T-helper 1 cell (primary cell): ENCODE measurements at places on chromosomes 6 and 20.

GRCh38 chr6:123580331-123580730 lies 56.4 kb downstream of the TRDN start:
- DNase-seq, result no peak

- DNase-seq, result no peak
Measured at GRCh38 chr20:51132279-51132678, 109.4 kb upstream of the KCNG1 start.

DNA sequence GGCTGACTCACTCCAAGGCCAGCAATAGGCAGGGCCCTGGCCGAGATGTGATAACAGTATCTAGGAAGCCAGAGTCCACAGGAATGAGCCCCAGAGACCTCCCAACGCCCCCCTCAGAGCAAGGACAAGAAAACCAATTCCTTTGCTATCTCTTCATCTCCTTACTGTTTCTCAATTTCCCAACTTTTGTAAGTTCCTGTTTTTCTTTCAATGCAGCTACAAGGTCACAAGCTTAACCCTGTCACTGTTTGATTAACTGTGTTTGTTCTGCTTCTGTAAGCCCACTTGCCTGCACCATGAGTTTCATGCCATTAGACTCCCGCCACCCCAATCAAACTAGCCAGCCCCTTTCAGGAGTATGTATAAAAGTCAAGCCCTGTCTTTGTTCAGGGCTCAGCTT lies 3.5 kb downstream of the FKBP1C start:
- no peak for DNase-seq

DNA sequence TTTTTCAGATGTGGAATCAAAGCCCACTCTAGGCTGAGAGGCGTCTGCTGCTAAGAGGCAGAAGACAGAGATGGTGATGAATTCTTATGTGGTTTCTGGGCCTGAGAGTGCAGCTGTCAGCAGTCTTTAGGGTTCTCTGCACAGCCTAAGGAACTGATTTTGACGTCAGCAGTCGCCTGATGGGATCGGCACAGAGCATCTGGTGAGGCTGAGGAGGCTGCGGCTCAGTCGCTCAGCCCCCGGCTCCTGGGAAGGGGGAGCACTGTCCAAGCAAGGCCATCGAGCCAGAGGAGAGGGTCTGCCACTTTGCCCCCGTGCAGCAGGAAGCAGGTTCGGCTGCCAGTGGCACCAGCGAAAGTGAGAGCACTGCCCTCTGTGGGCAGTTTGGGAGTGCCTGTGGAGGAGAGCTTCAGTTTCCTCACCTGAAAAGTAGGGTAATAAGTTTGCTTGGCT lies 92.5 kb downstream of the TCP11 start:
- DNase-seq, result no peak

DNA sequence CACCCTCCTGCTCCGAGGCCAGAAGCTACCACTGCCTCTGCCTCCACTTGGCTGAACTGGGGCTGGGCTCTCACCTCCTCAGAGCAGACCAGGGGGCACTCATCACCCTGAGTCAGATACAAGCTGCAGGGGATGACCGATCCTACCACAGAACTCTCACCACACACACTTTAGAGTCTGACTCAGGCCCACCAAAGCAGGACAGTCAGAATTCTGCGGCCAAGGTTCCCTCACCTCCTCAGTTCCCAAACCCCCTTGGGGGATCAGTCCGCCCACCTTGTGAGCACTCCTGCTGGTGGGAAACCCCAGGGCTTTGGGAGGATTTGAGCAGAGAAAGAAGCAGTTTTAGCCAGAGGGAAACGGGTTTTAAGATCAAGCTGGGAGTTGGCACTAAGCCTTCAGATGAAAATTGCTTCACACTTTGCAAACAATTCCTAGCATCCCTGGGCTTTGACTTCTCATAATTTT lies 587.8 kb upstream of the JAG1 start:
- no peak for DNase-seq

GRCh38 chr6:18406955-18407749 lies 20.0 kb downstream of the RNF144B start:
- no peak for DNase-seq

- no peak for DNase-seq
Measured at GRCh38 chr20:11902285-11902697, 15.4 kb upstream of the BTBD3 start.

GRCh38 chr6:113649880-113650609 lies 207.1 kb upstream of the MARCKS start:
- DNase-seq, result no peak

GRCh38 chr6:169844946-169845345 lies 93.5 kb downstream of the ERMARD start:
- no peak for DNase-seq

GRCh38 chr6:119677384-119677783 lies 327.8 kb upstream of the MAN1A1 start:
- no peak for DNase-seq

DNA sequence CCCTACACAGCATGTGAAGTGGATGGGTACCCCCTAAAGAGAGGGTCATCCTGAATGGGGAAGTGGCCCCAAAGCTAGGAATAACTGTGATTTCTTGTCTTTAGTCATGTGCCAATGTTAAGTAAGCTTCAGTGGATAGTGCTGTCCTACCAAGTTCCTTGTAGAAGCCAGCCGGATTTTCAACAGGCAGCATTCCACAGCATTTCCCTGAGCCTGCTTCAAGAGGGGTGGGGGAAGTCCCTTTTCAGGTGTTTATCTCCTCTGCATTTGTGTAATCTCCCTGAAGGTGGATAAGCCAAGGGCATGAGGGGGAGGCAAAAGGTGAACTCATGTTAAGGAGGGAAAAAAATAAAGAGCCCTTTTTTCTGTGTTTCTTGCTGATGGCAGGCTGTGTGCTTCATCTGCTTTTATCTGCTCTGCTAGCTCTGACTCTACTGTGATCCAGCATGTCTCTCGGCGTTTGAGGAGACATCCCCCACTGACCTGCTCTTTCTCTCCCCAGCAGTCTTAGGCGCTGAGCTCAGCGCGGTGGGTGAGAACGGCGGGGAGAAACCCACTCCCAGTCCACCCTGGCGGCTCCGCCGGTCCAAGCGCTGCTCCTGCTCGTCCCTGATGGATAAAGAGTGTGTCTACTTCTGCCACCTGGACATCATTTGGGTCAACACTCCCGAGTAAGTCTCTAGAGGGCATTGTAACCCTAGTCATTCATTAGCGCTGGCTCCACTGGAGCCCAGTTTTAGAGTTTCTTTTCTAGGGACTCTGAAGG lies 1.9 kb downstream of the EDN1 start:
- no peak for DNase-seq

GRCh38 chr6:30615219-30615957 lies 1.7 kb downstream of the PPP1R10 start:
- peak; percentile 69 for DNase-seq

- DNase-seq, result no peak
Measured at GRCh38 chr6:148758492-148758891, 11.7 kb downstream of the UST start.

GRCh38 chr20:6824401-6824800 lies 56.9 kb downstream of the BMP2 start:
- no peak for DNase-seq

DNA sequence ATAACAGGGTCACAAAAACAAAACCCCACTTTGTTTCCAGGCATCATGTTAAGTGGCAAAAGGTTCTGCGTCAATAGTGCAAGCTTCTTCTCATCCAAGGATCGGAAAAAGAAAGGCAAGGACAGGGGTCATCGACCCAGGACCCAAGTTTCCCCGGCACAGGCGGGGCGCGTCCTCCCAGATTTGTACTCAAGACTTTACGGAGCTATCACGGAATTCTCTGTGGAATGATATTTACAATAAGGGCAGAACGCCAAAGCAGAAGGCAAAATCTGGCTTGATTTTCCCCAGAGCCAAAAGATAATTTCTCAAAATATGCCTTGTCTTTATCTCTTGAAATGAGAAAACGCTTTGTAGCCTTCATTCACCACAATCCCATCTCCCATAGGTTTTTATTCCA lies 25.5 kb downstream of the PDE10A start:
- DNase-seq, result no peak
